ENCODE measurements at places on chromosomes 13 and 19. TPM values are rescaled to one million over a fixed set of nuclear protein-coding genes. Genes with fewer than 3 reads are reported as not detected.

Gene TRPC4
- total RNA-seq, result 6.3 TPM

Gene FGF21
- total RNA-seq, result not detected

Gene APBA3
- 27.8 TPM for total RNA-seq

Gene ZNF524
- 9.6 TPM for total RNA-seq

Gene GRK1
- under 0.01 TPM for total RNA-seq

Gene F10
- total RNA-seq, result 9.0 TPM

Measured in placental pericyte (primary cell).